ENCODE measurements at places on chromosomes 3 and 15.

DNA sequence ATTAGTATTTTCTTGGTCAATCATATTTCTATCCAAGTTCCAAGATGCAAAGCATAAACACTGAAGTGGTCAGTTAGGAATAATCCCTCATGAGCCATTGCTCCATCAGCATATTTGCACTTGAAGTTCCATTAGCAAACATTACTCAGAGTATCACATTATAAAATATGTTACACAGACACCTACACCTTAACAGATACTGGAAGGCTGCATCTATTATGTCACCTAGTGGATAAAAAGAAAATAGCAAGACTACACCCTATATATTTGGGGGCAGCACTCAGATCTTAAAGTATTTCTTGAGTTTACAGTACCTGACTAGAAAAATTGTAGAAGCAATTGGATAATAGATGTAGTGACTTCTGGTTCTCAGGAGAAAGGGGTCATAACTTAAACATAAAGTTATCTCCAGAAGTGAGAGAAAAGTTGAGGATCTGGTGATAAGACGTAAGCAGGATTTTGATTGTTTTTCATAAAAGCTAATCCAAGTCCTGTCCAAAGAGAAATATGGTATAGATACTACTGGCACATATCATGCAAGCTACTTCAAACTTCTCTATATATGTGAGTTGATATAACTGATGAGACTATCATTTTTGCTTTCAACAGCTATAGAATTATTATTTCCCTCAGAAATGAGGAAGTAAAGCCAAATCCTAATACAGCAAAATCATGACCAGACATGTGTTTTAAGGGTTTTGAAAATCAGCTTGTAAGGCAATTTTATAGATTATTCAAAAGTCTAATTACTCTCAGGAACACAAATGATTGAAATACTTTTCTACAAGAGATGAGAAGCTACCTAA, 422.2 kb downstream of the GBE1 start:
- DNase-seq: no peak

DNA sequence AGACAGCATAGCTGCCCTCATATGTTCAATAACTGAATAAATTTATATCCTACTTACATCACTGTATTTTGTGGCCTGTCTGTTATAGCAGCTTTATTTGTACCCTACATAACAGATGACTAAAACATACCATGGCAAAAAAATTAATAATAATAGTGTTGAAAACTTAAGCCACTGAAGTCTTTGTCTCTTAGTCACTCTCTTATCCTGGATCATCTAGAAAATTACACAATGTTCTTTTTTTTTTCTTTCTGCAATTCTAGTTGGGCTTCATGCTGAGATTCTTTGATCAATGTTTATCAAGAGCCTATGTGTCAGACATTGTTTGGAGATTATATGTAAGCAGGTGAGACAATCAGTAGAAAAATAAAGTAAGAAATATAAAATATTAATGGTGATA, 519.3 kb upstream of the ARPP21 start:
- no peak for DNase-seq

DNA sequence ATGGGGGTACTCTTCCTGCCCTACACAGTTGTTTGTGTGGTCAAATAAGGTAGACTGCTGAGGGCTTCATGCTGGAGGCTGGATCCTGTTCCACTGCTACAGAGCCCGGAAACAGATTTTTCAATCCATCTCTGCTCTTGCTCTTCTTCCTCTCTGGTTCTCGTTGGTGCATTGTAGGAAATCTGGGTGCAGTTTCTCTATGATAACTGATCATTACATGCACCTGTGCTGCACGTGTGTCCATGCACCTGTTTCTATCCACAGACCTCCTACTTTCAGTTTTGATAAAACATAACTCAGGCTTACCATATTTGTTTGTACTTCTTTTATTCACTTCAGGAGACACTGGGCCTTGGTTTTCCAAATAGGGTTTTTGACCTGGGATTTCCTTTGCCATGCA, 21.3 kb downstream of the MINAR1 start:
- no peak for DNase-seq

DNA sequence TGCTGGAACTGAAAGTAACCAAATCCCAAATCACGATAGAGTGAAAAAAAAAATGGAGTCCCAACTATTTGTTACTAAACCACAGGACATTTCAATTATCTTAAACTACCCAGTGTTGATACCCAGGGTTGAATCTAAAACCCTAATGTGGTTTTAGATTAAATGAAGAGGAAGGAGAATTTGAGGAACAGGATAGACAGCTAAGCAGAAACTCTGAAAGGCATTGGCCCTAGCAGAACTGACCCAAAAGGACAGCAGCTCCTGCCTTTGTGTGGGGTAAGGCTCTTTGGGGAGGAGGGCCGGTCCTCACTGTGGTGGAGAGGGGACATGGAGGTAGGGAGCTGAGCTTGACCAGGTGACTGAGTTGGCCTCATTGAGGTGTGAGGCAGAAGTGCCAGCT, 30.7 kb upstream of the SNRK start:
- DNase-seq: no peak

DNA sequence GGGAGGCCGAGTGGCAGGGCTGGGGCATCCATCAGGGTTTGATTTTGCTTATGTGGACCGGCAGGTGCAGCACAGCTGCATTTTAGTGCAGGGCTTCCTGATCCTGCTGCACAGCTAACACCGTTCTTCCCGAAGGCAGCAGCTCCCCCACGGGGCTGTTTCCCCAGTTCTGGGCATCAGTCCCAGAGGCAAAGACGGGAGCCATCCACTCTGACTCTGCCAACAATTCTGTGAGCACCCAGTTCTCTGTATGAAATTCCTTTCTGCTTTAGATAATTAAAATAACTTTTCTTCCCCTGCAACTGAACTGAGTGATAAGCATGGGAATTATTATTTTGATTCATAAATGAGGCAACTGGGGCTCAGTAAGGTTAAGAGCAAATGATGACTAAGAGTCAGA, 262.9 kb upstream of the ATP10A start:
- DNase-seq: no peak

GRCh38 chr3:103319912-103320311, 885.1 kb downstream of the ZPLD1 start:
- no peak for DNase-seq

GRCh38 chr3:160564949-160565441, 376 bp downstream of the KPNA4 start:
- peak; percentile 67 for DNase-seq

GRCh38 chr3:105728771-105729312, 140.0 kb downstream of the CBLB start:
- DNase-seq: no peak

- no peak for DNase-seq
Observed at GRCh38 chr15:64461721-64462162, 1.4 kb downstream of the ZNF609 start.

- no peak for DNase-seq
Observed at GRCh38 chr3:54215521-54215920, 93.2 kb downstream of the CACNA2D3 start.

DNA sequence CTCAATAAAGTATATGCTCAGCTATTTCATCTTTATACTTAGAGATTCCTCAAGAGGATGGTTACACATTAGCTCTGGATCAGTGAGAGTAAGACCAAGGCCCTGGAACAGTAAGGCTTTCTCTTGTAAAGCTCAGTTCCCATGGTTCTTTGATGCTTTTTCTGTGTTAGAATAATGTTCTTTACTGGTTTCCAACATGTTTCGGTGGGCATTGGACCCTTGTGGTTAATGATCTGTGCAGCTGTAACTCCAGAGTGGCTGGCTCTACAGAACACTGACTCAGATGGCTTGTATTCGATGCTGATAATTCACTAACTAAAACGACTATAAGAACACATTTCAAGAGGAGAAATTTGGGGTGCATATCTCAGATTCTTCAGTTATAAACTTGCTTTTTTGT, 114.7 kb downstream of the AKAP13 start:
- no peak for DNase-seq

GRCh38 chr3:39474126-39474515, 6.6 kb downstream of the MOBP start:
- no peak for DNase-seq

GRCh38 chr15:58566029-58566428, 134.2 kb downstream of the LIPC start:
- DNase-seq: no peak

DNA sequence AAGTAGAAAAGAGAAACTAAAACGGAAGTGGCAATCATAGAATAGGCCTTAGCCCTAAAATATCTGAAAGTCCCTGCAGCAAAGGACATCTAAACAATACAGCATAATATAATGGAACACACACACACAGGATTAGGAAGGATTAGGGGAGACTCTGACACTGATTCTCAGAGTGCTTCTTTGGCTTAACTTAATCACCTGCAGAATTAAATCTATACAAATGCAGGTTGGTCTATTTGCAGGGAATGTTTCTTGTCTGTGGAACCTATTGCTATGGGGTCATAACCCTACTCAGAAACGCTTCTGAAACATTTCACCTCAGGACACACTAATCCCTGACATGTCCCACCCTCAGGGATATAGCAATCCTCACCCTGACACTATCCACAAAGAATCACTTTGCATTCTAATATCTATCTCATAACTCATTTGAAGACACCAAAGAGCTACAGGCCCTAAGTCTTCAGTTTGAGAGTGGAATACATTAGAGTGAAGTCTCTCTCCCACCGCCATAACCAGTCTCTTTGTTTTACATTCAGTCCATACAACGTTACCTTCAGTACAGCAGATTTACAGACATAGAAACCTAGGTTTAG, 1041.2 kb downstream of the TUSC7 start:
- no peak for DNase-seq

GRCh38 chr15:62547584-62547983, 382.5 kb upstream of the C2CD4B start:
- DNase-seq: no peak

GRCh38 chr3:126003447-126004190, 34.6 kb downstream of the ROPN1B start:
- no peak for DNase-seq

GRCh38 chr3:143784446-143784845, 63.8 kb downstream of the SLC9A9 start:
- no peak for DNase-seq

DNA sequence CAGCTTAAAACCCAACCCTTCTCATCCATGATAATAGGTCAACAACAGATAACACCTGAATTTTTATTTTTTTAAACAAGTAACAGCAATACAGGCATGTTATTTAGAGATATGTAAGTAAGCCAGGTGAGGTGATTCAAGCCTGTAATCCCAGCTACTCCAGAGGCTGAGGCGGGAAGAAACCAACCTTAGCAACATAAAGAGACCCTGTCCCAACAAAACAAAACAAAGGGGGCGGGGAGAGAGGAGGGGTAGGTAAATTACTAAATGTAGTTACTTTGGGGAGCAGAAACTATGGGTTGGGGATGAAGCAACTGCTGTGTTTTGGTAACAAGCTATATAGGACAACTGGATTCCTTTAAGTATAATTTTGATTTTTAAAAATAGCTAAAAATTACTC, 47.0 kb downstream of the GNB4 start:
- DNase-seq: no peak

DNA sequence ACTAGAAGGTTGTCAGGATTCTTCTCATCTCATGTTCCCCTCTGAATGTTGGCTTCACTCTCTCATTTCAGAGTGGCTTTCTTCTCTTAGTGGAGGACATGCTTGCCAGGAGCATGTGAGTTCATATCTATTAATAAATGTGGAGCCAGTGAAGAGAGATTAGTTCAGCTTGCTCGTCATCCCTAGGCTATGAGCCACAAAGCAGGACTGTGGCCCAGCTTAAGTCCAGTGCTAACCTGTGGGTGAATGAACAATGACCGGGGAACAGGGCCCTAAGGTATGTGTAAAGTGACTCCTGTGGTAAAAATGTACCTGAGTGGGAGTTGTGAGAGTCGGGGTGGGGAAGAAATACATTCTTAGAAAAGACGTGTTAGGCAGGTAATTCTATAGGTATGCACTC, 96.9 kb upstream of the TBL1XR1 start:
- no peak for DNase-seq

- no peak for DNase-seq
Observed at GRCh38 chr3:112482675-112483074, 16.6 kb downstream of the BTLA start.

DNA sequence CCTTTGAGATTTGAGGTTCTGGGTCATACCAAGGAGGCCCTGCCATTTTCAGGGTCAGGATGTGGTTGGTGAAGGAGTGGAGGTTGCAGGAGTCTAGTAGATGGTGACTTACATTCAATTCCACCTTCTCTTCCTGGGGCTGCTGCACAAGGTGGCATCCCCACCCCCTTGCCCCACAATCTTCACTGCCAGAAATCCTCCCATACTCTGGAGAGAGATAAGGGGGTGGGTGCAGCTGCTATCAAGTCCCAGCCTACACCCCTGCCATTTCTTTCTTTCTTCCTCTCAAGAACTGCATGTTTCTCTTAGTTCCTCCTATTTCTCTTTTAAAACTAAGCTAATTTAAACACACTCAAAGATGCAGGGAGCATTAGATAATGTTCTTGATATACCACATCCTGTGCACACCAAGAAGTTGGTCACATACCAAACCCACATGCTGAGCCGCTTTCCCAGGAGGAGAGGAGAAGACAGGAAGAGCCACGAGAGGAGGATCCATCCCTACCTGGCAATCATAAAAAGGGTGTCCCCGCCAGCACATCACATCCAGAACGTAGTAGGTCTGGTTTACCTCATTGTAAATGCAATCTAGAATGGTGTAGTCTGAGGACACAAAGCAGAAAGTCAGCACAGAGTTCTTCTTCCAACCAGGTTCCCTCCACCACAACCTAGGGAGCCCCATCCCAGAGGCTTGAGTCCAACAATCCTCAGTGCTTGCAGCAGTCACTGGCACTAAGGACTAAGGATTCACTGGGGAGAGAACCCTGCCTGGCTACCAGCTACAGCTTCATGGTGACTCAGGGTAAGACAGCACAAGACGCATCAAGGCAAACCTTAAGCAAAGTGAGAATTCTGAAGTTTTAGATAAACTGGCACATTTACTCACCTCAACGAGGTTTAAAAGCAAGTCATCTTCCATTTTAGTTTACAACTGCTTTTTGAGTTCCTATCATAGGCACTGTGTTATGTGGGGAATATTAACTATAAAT, 18.5 kb downstream of the SNUPN start:
- no peak for DNase-seq

- DNase-seq: no peak
Observed at GRCh38 chr3:4988983-4989834, 10.0 kb downstream of the BHLHE40 start.

- no peak for DNase-seq
Observed at GRCh38 chr3:194139071-194139813, 3.3 kb downstream of the HES1 start.

DNA sequence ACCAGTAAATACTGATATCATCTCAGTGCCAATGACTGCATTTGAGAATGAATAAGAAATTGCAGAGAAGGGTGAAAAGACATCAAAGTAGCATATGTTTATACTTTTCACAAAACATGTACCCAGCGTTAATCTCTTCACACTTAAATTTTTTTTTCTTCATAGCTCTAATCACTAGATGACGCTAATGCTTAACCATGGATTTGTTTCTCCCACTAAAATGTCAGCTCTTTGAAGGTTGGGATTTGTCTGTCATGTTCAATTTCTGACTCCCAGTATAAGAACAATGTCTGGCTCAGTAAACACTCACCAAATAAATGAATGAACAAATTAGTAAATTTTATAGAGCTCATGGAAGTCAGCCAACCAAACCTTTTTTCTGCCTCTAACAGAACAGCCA, 78.3 kb upstream of the LMCD1 start:
- no peak for DNase-seq
